Stomach (tissue), 19 donors: ENCODE measurements at places on chromosomes 16 and 17. TPM values are rescaled to one million over a fixed set of nuclear protein-coding genes. Genes with fewer than 3 reads are reported as not detected.

- peak; percentile 27 for DNase-seq
Observed at GRCh38 chr17:14301279-14302090, 604 bp downstream of the HS3ST3B1 start.

DNA sequence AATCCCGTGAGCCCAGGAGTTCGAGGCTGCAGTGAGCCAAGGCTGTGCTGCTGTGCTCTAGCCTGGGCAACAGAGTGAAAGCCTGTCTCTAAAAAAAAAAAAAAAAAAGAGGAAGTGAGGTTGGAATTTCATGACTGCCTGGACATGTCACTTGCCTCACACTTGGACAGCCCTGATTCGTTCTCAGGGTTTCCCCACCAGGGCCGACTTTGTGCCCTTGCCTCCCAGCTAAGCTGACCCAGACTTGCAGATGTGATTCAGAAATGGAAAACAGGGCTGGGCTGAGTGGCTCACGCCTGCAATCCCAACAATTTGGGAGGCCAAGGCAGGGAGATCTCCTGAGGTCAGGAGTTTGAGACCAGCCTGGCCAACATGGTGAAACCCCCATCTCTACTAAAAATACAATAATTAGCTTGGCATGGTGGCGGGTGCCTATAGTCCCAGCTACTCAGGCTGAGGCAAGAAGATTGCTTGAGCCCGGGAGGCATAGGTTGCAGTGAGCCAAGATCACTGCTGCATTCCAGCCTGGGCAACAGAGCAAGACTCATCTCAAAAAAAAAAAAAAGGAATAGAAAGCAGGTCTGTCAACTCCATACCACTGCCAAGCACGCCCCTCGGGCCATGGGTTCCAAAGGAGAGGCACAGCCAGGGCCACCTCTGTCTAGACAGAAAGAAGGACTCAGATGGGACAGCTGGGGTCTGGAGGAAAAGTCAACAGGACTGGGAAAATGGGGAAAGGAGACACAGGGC lies 46.9 kb downstream of the SOCS1 start:
- no peak for DNase-seq

DNA sequence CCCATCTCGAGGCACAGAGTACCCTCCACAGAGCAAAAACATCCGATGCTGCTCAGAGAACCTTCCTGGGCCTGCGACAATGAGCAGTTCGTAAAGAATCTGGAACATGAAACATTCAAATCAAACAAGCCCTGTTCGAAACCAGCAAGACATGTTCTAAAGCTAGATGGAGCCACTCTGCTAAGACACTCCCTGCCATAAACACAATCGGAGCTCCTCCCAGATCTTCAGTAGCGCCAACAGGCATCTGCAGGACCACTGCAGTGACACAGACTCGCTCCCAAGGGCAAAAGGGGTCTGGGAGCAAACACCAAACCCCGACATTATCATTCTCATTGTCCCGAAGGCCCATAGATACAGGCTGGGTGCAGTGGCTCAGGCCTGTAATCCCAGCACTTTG lies 108.7 kb downstream of the ZFHX3 start:
- peak; percentile 62 for DNase-seq

DNA sequence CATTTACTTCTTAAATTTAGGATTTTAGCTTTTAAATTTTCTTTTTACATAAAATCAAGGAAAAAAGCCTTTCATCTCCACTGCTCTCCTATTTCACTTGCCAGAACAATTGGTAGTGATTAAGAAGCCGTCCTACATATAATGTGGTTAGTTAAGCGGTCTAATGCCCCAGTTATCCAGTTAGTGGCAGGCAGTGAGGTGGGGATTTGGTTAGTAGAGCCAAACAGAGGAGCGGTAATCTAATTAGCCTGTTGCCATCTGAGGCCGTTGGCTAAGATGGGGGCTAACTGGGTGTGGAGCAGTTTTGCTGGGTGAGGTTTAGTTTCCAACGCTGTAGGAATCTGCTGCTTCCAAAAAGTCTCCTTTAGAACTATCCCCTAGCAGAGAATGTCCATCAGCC lies 22.4 kb downstream of the SNX11 start:
- DNase-seq = no peak

GRCh38 chr16:84068041-84068440 lies 25.4 kb upstream of the SLC38A8 start:
- no peak for DNase-seq

DNA sequence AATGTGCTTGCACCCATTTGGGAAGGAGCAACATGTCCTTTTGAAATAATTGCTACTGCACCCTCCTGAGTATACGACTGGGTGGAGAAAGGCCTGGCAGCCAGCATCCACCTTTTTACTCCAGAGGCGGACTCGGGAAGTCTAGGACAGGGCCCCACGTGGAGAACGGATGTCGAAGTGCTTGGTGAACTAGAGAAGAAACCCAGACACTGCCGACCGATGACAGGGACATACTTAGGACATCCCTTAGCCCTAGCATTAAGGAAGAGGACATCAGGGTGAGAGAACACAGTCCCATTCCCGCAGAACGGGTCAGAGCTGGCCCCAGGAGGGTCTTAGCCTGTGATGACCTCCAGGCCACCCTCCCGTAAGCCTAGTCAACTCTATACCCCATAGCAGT lies 3.8 kb downstream of the YBX2 start:
- no peak for DNase-seq

- DNase-seq = no peak
Observed at GRCh38 chr17:35183332-35183731, 10.9 kb downstream of the SLC35G3 start.

DNA sequence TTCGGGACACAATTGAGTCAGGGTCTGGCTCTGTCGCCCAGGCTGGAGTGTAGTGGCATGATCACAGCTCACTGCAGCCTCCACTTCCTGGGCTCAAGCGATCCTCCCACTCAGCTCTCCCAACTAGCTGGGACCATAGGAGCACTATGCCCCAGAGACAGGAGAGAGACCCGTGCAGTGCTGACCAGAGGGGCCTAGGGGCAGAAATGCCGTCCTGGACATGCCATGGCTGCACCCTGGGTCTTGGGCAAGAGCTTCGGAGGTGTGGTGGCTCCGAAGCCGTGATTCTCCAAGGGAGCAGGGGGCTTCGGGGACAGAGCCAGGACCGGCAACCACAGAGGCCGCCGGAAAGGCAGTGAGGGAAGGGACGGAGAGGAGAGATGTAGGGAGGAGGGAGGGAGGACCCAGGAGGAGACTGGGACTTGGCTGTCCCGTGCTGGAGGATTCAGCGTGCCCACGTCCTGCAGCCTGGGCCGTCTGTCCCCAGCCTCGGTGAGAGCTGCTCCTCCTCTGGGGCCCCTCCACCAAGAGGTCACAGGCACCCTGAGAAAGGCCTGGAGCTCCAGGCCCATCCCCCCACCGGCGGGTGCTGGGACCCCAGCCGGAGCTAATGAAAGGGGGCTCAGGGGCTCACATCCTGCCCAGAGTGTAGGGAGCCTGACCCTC lies 21.9 kb downstream of the TPSD1 start:
- DNase-seq = no peak

GRCh38 chr16:3650631-3651265 lies 3.7 kb upstream of the DNASE1 start:
- peak; percentile 17 for DNase-seq

DNA sequence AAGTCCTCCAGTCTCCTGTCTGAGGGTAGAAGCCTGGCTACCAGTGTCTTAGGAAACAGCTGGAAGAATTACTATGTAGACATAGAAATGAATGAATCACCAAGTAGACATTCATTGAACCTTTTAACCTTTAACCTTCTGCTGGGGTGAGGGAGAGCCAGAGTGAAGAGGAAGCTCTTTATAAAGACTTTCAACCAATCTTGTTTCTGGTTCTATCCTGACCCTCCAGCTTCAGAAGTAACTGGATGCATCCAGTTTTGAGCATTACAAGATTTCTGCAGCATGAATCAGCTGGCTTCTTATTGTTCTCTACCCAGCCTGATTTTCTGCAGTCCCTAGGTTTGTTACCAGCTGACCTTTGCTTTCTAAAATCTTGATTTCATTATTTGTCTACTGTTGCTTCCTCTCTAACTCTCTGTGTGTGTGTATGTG lies 8.5 kb downstream of the TEKT1 start:
- no peak for DNase-seq

- peak; percentile 61 for DNase-seq
Observed at GRCh38 chr17:1231456-1231855, 38.8 kb upstream of the BHLHA9 start.

- DNase-seq = no peak
Observed at GRCh38 chr16:88766975-88767374, 18.0 kb downstream of the PIEZO1 start.

DNA sequence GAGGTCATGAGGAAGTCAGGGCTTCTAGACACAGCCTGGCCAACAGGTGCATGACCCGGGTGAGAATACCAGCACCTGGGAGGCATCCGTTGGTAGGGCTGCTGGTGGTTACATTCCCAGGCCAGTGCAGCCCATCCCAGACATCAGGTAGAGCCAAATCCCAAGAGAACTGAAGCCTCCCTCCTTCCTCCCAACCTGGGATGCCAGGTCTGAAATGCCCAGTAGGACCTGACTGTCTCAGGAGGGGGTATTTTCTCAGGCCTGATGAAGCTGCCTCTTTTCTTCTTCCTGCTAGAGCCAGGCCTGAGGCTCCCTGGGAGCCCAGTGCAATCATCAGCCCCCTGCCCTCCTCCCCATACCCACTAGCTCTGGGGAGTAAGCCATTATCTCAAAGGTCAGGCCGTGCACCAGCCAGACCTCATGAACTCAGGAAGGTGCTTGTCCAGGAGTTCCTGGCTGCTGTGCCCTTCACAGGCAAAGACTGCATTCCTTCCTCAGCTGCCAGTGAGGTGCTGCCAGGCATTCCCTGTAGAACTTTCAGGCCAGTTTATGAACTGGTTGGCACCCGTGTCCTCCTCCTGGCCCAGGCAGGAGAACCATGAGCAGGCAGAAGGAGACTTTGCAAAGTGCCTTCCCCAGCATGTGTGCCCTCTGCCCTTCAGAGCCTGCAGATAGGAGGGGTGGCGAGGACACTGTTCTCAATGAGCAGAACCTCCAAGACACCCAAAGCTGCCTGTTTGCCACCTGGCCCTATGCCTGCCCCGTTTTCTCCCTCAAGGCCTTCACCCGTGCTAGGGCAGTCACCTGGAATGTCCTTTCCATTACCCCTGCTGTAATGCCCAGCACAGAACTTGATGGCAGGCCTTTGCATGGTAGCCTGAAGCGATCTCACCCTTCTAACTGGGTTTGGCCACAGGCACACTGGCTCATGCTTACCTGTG lies 7.6 kb downstream of the TBX2 start:
- DNase-seq = no peak

DNA sequence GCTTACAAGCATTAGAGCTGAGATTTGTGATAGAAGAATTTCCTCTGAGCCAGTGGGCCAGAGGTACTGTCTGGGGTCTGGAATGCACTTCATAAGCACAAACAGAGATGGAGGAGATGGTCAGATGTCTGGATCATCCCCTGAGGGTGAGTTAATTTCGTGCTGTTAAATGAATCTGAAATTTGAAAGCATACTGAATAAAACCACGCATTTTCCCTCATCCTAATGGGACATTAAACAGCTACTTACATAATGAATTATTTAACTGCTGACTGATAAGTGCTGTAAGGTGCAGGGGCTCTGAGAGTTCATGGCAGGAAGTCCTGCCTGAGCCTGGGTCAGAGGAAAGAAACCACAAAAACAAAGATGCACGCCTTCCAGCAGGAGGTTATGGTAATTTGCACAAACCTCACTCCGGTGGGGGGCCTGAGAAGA lies 136.3 kb upstream of the XYLT1 start:
- no peak for DNase-seq

DNA sequence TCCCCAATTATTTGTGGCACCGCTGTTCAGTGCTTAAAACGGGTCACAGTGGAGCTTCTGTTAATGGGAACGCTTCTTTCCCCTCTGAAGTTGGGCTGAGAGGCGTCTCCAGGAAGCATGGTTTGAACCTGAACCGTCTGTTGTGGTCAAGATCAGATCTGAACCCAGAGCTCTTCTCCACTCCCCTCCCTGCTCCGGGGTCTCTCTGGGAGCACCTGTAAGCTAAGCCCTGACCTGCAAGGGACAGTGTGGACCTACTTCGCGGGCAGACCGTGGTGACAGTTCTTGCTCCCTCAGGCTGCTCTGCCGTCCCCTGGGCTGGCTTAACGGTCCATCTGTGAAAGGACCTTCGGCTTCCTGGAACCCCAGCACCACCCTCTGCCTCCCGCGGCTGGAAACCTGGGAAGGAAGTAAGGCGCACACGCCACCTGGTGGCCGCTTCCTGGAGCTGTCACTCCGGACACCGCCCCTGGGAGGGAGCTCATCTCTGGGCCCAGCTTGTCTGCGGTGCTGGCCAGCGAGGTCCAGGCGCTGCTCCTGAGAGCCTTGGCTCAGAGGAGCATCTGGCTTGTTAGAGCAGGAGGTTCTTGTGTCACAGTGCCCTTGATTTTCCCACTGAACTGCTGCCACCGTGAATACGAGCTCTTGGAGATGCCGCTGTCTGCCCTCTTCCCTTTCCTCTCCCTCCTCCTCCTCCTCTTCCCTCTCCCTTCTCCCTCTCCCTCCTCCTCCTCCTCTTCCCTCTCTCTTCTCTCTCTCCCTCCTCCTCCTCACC lies 518.5 kb upstream of the EEF2KMT start:
- DNase-seq = peak; percentile 56

- no peak for DNase-seq
Observed at GRCh38 chr17:66467766-66468165, 165.4 kb downstream of the PRKCA start.

- no peak for DNase-seq
Observed at GRCh38 chr17:70098030-70098429, 23.0 kb downstream of the KCNJ16 start.

DNA sequence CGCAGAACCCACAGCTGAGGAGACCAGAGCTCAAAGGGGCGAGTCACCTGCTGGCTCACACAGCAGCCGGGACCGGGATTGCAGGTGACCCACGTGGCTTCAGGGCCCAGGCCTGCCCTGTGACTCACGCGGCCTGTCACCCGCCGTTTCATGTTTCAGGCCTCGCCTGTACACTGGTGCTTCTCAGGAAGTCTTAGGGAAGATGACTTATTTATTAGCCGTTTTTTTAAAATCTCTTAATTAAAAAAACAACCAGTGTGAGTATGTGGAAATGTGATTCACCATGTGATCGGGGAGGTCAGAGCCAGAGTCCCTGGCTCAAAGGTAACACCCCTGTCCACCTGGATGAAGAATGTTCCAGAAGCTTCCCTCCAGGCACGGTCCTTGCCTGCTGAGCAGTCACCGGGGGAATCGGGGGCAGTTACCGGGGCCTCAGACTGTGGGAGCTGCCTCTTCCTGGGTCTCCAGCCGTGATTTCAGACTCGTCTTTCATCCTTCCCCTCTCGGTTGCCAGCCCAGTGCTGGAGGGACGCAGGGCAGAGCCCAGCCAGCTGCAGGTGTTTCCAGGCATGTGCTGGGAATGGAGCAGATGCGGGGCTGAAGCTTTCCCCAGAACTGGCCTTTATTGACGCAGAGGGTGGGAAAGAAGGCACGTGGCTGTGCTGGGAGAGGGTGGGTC lies 49.3 kb downstream of the CMIP start:
- peak; percentile 89 for DNase-seq

- DNase-seq = no peak
Observed at GRCh38 chr17:30965686-30966085, 5.2 kb upstream of the RNF135 start.

ODAD4 gene
- 0.78 TPM for polyA plus RNA-seq

EPX gene
- not detected for polyA plus RNA-seq

PTX4 gene
- polyA plus RNA-seq = not detected

PRSS36 gene
- polyA plus RNA-seq = 2.9 TPM

KRTAP2-3 gene
- polyA plus RNA-seq = not detected

CSH1 gene
- not detected for polyA plus RNA-seq

CIBAR2 gene
- not detected for polyA plus RNA-seq
